ENCODE measurements at places on chromosomes 1 and 21. TPM values are rescaled to one million over a fixed set of nuclear protein-coding genes. Genes with fewer than 3 reads are reported as not detected.

- no peak overlapping the region for H3K27ac ChIP-seq
- no peak for DNase-seq
- H3K27me3 ChIP-seq, result no peaks in the 10 kb centered on the region
- no peaks in the 10 kb centered on the region for H3K4me1 ChIP-seq
- H3K36me3 ChIP-seq, result peaks cover 5% of the 10 kb centered on the region
Observed at GRCh38 chr1:3588395-3588794, 22.9 kb downstream of the MEGF6 start.

The LRRC39 gene
- 0.37 TPM for total RNA-seq

DNA sequence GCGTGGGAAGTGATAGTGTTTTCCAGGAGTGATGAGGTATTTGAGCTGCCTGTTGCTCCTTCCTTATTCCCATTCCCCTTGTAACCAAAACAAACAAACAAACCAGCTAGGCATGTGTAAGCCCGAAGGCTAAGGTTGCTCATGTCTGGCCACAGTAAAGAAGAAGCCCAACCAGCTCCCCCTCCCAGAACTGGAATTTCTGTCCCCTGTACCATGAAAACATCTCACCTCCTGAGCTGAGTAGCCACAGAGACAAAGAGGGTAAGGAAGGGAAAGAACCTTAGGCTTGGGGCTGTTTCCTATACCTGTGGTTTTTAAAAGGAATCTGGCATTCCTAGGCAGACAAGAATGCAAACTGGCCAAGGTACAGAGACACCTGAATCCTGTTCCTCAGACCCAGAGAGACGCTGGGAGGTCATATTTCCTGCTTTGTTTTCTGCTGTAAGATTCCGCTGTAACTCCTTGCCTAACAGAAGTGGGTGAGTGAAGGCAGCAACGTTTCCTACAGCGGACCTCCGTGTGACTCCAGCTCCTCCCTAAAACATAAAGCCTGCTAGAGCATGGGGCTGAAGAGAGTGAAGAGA lies 41.7 kb upstream of the RAB4A start:
- no peaks in the 10 kb centered on the region for H3K27me3 ChIP-seq
- H3K4me1 ChIP-seq, result peaks cover 30% of the 10 kb centered on the region
- H3K27ac ChIP-seq, result peak overlapping the region; percentile 69
- peaks cover 2% of the 10 kb centered on the region for H3K36me3 ChIP-seq
- peak; percentile 76 for DNase-seq
- H3K4me3 ChIP-seq, result peak overlapping the region; percentile 33

The EVA1C gene
- 0.98 TPM for total RNA-seq

DNA sequence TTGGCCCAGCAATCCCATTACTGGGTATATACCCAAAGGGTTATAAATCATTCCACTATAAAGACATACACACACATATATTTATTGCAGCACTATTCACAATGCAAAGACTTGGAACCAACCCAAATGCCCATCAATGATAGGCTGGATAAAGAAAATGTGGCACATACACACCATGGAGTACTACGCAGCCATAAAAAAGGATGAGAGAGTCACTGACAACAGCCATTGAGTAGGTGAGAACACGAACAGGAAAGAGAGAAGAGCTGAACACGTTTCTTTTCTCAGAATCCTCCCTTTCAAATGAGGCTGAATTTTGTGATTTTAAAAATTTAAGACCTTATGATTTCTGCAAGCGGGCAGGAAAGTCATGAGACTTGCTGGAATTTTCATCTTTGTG lies 10.1 kb upstream of the RABGAP1L start:
- H3K27ac ChIP-seq, result no peak overlapping the region
- H3K36me3 ChIP-seq, result peaks cover 5% of the 10 kb centered on the region
- H3K4me1 ChIP-seq, result no peaks in the 10 kb centered on the region
- no peak for DNase-seq
- H3K27me3 ChIP-seq, result no peaks in the 10 kb centered on the region

DNA sequence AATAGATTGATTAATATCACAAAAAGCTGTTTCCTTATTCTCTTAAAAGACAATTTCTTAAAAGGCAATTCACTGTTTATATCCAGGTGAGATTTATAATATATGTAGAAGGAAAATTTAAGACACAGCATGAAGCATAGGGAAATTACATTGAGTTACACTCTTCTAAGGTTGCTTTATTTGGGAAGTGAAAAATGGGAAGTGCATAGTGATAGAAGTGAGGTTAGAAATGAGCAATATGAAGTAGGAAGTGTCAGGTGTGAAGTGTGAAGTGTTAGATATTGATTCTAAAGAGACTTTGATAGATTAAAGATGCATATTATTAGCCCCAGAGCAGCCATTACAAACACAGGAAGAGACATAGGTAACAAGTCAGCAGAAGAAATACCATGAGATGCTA lies 40.3 kb downstream of the FH start:
- H3K4me3 ChIP-seq, result no peak overlapping the region
- no peaks in the 10 kb centered on the region for H3K36me3 ChIP-seq
- DNase-seq, result no peak
- H3K27ac ChIP-seq, result no peak overlapping the region
- no peaks in the 10 kb centered on the region for H3K4me1 ChIP-seq

The PLD5 gene
- total RNA-seq, result 3.7 TPM

GRCh38 chr21:42319376-42319775 lies 4.2 kb upstream of the TFF3 start:
- no peaks in the 10 kb centered on the region for H3K27me3 ChIP-seq
- no peak overlapping the region for H3K4me3 ChIP-seq
- DNase-seq, result no peak
- H3K36me3 ChIP-seq, result no peaks in the 10 kb centered on the region
- H3K27ac ChIP-seq, result no peak overlapping the region

The KRTAP12-4 gene
- total RNA-seq, result not detected

The LMX1A gene
- not detected for total RNA-seq

DNA sequence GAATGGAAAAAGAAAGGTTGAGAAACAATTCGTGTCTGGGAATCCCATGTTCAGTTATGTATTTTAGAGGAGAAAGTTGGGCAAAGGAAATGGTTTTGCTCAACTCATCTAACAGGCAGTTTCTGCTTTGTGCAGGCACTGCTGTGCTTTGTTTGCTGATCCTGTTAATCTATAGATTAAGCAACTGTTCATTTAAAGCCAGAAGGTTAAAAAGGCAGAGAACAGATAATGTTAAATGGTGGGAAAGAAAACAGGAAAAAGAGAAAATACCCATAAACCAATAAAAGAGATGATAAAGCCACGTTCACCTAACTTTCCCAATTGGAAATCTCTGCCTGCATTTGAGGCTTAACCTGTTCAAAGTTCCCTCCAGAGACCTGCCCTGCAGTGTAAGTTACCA lies 70.0 kb downstream of the APP start:
- H3K4me3 ChIP-seq, result no peak overlapping the region
- no peak for DNase-seq
- peaks cover 10% of the 10 kb centered on the region for H3K36me3 ChIP-seq
- no peaks in the 10 kb centered on the region for H3K27me3 ChIP-seq

- H3K4me1 ChIP-seq, result no peaks in the 10 kb centered on the region
- H3K27me3 ChIP-seq, result no peaks in the 10 kb centered on the region
- no peak overlapping the region for H3K4me3 ChIP-seq
- H3K27ac ChIP-seq, result no peak overlapping the region
Observed at GRCh38 chr1:9505143-9505542, 34.1 kb upstream of the SLC25A33 start.

- peaks cover 2% of the 10 kb centered on the region for H3K36me3 ChIP-seq
- H3K27ac ChIP-seq, result no peak overlapping the region
- no peaks in the 10 kb centered on the region for H3K4me1 ChIP-seq
Observed at GRCh38 chr1:43904660-43905551, 28.7 kb upstream of the ARTN start.

DNA sequence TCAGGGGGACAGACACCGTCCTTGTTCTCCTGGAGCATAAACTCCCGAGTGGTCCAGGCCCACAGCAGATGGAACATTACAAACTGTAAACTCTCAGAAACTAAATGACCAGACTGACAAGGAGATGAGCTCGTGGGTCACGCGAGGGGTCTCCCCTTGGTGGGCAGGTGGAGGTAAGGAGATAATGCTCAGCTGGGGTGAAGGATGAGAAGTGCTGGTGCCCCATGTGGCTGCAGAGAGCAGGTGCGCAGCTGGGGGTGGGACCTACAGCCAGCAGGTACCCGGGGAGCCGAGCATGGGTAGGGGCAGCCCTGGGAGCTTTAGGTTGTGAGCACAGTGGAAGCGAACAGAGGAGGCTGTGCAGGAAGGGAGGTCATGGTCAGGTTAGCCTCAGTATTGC lies 40.1 kb downstream of the AJAP1 start:
- peak; percentile 40 for DNase-seq
- no peaks in the 10 kb centered on the region for H3K36me3 ChIP-seq
- H3K27ac ChIP-seq, result no peak overlapping the region
- H3K4me1 ChIP-seq, result no peaks in the 10 kb centered on the region
- H3K27me3 ChIP-seq, result no peaks in the 10 kb centered on the region
- H3K4me3 ChIP-seq, result no peak overlapping the region

The CHRM3 gene
- 4.2 TPM for total RNA-seq

- no peak overlapping the region for H3K27ac ChIP-seq
- H3K27me3 ChIP-seq, result no peaks in the 10 kb centered on the region
- peaks cover 3% of the 10 kb centered on the region for H3K36me3 ChIP-seq
- H3K4me1 ChIP-seq, result peaks cover 15% of the 10 kb centered on the region
- no peak for DNase-seq
Observed at GRCh38 chr1:211333906-211334305, 7.3 kb downstream of the TRAF5 start.

The DISP1 gene
- 2.5 TPM for total RNA-seq

DNA sequence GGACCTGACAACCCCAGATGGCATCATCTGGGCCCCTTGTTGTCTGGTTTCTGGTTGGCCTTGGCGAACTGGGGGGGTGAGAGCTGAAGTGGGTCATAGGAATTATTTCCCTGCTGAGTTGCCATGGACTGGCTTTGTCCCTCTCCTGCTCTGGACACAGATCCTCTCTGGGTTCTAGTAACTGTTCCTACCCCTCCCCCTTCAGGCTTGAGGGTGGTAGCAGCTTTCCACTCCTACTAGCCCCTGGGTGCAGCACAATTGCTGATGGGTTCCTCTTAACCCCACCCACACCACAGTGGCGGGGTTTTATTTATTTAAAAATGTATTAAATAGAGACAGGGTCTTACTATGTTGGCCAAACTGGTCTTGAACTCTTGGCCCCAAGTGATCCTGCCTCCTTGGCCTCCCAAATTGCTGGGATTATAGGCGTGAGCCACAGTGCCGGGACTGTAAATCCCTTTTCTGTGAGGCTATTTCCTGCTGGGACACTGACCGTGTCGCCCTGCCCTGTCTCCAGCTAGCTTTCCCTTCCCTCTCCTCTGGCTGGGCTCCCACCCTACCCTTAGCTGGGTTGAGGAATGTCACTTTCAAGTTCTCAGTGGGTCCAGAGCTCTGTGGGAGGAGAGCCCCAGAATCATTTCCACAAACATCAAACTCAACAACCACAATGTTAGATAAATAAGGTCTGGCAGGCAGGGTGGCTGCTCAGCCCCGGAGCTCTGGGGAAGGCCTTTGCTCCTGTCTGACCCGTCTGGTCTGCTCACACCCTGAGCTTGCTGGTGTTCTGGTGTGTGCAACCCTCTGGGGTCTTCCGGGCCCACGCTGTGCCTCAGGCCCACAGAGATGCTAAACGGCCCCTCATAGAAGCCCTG lies 112.7 kb upstream of the WNT4 start:
- H3K36me3 ChIP-seq, result no peaks in the 10 kb centered on the region
- no peaks in the 10 kb centered on the region for H3K27me3 ChIP-seq
- no peak overlapping the region for H3K27ac ChIP-seq

The OR2L3 gene
- total RNA-seq, result not detected

- peak overlapping the region; percentile 100 for H3K4me3 ChIP-seq
- DNase-seq, result no peak
- H3K36me3 ChIP-seq, result peaks cover 17% of the 10 kb centered on the region
- H3K4me1 ChIP-seq, result no peaks in the 10 kb centered on the region
- H3K27me3 ChIP-seq, result no peaks in the 10 kb centered on the region
Observed at GRCh38 chr1:70205071-70205433, 327 bp downstream of the LRRC40 start.
